ENCODE measurements at places on chromosomes 11 and 22. TPM values are rescaled to one million over a fixed set of nuclear protein-coding genes. Genes with fewer than 3 reads are reported as not detected.

- no peaks in the 10 kb centered on the region for H3K27me3 ChIP-seq
- DNase-seq: no peak
- H3K27ac ChIP-seq: no peak overlapping the region
- H3K4me3 ChIP-seq: no peak overlapping the region
- H3K36me3 ChIP-seq: peaks cover 3% of the 10 kb centered on the region
Measured at GRCh38 chr11:32963721-32964120, 52.0 kb upstream of the DEPDC7 start.

DNA sequence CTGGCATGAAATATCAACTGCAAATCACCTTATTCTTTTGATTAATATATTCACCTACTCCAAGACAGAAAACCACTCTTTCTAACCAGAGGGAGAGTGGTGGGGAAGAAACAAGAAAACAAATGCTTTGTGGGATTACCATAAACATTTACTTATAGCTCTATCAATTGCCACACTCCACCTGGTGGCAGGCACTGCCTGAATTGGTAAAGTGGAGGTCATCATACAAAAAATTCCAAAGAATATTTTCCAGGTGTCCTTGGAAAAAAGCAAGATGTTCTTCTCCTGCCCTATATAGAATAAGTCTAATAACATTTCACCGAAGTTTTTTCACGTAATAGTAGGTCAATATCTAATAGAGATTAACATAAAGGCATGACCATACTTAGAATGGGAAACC lies 45.3 kb downstream of the PHF21A start:
- no peak overlapping the region for H3K4me3 ChIP-seq
- no peaks in the 10 kb centered on the region for H3K4me1 ChIP-seq
- DNase-seq: no peak
- H3K27ac ChIP-seq: no peak overlapping the region

- peaks cover 48% of the 10 kb centered on the region for H3K4me1 ChIP-seq
- no peaks in the 10 kb centered on the region for H3K36me3 ChIP-seq
- H3K4me3 ChIP-seq: peak overlapping the region; percentile 68
- H3K27me3 ChIP-seq: no peaks in the 10 kb centered on the region
Measured at GRCh38 chr22:37198258-37199102, 10.4 kb upstream of the C1QTNF6 start.

- H3K27ac ChIP-seq: no peak overlapping the region
- H3K4me1 ChIP-seq: peaks cover 27% of the 10 kb centered on the region
- H3K36me3 ChIP-seq: no peaks in the 10 kb centered on the region
- H3K27me3 ChIP-seq: no peaks in the 10 kb centered on the region
- no peak overlapping the region for H3K4me3 ChIP-seq
- DNase-seq: no peak
Measured at GRCh38 chr11:87459351-87459750, 421.6 kb downstream of the TMEM135 start.

DNA sequence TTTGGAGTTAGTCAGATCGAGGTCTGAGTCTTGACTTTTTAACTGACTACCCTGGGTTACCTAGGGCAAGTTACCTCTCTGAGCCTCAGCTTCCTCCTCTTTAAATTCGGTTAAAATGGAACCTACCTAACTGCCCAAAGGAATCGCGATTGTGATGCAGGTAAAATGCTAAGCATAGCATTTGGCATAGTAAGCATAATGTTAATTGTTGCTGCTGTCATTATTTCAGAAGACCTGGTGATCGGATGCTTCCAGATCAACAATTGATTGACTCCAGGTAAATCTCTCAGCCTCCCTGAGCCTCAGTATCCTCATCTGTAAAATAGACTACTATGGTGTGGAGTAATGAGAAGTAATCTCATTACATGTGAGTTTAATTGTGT lies 550 bp upstream of the SLC43A1 start:
- H3K4me1 ChIP-seq: peaks cover 8% of the 10 kb centered on the region
- no peaks in the 10 kb centered on the region for H3K27me3 ChIP-seq
- no peak for DNase-seq
- no peaks in the 10 kb centered on the region for H3K36me3 ChIP-seq

- DNase-seq: no peak
- H3K4me3 ChIP-seq: no peak overlapping the region
- peaks cover 33% of the 10 kb centered on the region for H3K36me3 ChIP-seq
Measured at GRCh38 chr11:72773291-72773690, 20.6 kb downstream of the STARD10 start.

TSSK2 gene
- total RNA-seq: not detected

MYEOV gene
- total RNA-seq: 0.52 TPM

All from Caco-2 (cell line).